AG08396 (cell line): ENCODE measurements at places on chromosomes 16 and 17.
A peak's percentile ranks its signal among the peaks of the same experiment; 100 is the strongest.

GRCh38 chr16:67284699-67285646 is 5.6 kb downstream of the PLEKHG4 start:
- peak; percentile 57 for DNase-seq

DNA sequence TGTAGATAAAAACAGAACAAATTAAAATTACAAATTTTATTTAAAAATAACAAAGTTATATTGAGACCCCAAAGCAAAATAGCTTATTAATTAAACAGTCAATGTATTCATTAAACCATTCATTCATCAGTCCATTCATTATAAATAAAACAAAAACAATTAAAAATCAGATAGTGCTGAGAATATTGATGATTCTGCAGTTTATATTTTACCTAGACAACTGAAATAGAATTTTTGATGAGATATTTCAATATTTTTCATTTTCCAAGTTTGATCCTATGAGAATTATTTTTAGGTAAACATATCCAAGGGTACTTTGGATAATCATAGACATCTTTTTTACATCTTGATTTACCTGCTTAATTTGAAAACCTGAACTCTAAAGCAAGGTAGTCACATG is 15.2 kb upstream of the NETO2 start:
- DNase-seq: no peak

DNA sequence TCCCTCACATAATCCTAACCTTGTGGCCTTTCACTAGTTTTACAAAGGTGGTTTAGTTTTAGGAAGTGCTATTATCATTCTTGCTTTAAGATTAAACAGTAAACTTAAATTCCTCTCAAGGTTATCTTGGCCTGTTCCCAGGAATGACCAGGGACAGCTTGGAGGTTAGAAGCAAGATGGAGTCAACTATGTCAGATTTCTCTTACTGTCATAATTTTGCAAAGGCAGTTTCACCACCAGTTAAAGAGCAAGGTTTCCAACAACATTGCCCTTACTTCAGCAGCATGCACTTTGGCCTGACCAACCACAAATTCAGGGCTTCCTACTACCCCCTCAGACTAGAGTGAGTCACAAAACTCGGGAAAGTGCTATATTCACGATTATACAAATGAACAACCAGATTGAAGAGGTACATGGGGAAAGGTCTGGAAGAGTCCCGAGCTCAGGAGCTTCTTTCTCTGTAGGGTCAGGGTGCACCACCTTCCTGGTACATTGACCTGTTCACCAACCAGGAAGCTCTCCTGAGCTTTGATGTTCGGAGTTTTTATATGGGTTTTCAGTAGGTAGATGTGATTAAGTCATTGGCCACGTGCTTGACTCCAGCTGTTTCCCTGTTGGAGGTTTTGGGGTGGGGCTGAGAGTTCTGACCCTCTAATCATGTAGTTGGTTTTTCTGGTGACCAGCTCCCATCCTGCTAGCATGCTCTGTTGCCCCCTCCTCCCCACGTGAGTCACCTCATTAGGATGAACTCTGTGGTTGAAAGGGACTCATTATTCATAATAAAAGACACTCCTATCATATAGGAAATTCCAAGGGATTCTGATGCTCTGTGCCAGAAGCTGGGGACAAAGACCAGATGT is 19.4 kb downstream of the RHOT1 start:
- peak; percentile 73 for DNase-seq

DNA sequence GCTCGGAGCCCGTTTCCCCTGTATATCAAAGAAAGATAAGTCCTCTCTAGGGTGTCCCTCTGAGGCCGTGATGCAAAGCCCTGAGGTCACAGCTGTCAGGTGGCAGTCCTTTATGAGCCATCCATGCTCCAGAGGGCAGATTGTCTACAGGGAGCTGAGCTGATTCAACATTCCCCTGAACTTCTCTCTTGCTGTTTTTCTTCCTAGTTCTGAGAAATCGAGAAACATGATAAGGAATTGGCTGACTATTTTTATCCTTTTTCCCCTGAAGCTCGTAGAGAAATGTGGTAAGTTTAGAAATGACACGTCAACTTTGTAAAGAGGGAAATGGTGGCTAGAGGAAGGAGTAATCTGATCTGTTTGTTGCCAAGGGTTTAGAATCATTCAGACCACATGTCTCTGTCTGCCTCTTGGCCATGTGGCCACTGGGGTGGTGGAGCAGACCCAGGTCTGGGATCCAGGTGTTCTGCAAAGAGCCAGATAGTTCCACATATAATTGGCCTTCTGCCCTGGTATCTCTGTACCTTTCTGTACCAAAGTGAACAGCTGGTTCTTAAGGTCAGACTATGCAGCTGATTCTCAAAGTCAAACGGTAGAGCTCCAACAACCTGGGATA is 3.5 kb downstream of the CTNS start:
- DNase-seq: no peak

- no peak for DNase-seq
Observed at GRCh38 chr17:38903404-38903803, 22.0 kb upstream of the LASP1NB start.

GRCh38 chr17:34306466-34306865 is 12.8 kb upstream of the CCL8 start:
- DNase-seq: peak; percentile 77

DNA sequence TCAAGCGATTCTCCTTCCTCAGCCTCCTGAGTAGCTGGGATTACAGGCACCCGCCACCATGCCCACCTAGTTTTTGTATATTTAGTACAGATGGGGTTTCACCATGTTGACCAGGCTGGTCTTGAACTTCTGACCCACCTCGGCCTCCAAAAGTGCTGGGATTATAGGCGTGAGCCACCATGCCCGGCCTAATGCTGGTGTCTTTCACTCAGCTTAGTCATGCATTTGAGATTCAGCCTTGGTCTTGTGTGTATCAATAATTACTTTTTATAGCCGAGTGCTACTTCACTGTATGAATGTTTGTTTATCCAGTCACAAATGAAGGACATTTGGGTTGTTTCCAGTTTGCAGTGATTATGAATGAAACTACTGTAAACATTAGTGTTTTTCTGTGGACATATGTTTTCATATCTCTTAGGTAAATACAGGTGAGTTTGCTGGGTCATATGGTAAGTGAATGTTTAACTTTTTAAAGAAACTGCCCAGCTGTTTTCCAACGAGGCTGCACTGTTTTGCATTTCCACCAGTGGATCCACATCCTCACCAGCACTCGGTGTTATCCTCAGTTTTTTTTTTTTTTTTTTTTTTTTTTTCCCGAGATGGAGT is 11.0 kb upstream of the PLCG2 start:
- no peak for DNase-seq

- no peak for DNase-seq
Observed at GRCh38 chr17:16215965-16216316, 607 bp upstream of the NCOR1 start.

DNA sequence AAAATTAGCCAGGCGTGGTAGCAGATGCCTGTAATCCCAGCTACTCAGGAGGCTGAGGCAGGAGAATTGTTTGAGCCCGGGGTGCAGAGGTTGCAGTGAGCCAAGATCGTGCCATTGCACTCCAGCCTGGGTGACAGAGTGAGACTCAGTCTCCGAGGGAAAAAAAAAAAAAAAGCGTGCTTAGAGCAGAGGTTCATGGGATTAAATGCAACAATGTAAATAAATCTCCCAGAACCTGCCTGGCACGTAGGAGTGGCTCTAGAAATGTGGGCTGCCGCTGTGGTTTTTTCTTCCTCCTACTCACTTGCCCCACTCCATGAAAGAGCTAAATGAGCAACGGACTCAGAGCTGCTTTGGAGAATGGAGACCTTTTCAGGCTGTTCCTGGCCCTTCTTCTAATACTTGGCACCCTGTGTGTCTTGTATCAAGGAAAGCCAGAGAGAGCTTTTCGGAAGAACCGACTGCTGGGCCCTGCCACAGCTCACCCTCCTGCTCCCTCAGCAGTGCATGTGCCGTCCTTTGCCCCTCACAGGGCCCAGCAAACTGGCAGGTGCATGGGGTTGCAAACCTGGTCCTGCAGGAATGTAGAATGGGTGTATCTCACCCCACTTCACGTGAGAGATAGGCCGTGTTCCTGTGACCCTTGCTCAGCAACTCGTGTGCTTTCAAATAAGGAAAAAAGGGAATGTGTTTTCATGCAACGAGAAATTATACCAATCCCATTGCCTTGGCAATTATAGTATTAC is 52.0 kb downstream of the LDHD start:
- no peak for DNase-seq

GRCh38 chr16:85246973-85247372 is 134.7 kb upstream of the CIBAR2 start:
- no peak for DNase-seq

DNA sequence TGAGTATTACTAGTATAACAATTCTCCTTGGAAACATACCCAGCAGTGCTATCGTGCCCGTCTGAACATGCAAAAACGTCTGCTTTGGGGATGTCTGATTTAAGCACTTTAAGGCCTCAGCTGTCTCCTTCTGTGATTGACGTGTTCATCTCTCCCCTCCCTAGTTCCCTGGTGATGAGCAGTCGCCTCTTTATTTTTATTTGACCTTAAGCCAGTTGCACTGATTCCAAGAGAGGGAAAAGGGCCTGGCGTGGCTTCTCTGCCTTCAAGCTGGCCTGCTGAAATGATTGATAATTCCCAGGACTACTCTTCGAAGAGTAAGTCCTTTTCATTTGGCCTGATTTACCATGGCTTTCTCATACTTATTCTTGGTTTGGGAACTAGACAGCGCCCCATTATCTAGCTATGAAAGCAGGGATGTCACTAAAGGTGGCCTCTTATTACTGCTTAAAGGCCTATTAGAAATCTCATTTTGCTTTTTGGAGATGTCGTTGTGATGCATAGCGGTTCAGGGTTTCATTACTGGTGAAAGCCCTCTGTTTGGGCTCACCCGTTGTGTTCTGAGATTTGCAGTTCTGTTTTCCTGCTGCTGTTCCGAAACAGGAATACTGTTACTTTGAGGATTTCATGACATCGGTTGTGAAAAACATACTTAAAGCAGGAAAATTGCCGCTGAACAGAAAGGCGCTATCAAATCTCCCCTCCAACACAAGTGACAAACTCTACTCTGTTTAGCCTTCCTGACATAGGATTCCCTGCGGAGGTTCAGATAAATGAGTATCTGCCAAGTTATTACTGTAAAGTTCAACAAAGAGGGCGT is 65.5 kb downstream of the IQCK start:
- no peak for DNase-seq

GRCh38 chr16:80231888-80232287 is 308.9 kb upstream of the DYNLRB2 start:
- peak; percentile 87 for DNase-seq

- no peak for DNase-seq
Observed at GRCh38 chr17:6187836-6188235, 117.7 kb downstream of the WSCD1 start.

- no peak for DNase-seq
Observed at GRCh38 chr17:348012-348411, 4.6 kb downstream of the RPH3AL start.

DNA sequence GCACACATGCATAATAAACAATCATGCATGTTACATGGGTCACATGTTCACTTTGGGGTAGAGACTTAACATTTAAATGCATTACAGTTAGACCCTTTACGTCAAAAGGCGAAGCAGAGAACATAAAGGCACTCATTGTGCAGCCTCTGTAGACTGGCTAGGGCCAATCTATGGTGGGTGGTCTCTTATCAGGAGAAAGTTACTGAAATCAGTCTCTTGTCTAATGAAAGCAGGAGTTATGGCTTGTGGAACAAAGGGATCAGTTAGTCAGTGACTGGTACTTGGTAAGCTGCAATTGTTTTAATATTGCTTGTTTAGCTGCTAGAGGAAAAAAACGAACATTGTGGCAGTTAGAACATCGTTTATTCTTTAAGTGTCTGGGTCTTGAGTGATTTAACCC is 1.4 kb upstream of the CNEP1R1 start:
- no peak for DNase-seq

DNA sequence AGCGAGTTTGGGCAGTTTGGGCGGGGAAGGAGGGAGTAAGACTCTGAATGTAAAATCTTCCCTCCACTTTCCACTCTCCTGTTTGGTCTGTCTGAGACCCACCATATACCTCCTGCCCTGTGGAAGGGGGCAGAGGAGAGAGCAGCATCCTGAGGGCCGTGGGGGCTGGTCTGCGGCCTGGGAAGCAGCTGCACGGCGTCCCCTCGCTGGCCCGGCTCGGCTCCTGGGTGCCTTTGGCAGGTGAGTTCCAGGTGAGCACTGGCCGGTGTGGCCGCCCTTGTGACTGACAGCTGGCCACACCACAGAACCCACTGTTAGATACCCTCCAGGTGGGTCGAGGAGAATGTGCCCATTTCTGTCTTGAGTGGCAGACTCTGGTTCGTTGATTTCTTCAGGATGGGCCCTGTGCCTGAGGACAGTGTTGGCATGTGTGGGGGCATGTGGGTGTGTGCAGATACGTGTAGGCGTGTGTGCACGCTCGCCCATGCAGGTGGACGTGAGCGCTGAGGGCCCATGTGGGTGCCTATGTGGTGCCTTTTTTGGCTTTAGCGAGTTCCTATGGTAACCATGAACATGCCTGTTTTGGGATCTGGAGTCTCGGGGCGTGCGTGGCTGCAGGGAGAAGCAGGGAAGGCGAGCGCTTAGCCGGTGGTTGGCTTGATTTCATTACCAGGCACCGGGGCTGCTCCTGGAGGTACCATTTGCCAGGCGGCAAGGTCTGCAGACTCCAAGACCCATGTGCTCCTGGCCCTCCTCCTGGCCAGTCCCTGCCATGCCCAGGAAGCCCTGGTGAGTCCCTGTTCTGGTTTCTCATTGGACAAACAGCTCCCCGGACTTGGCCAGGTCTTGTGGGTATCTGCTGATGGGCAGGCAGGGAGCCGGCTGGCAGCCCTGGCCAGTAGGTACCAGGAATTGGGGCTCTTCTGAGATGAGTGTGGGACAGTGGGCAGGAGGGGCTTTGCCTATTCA is 12.4 kb downstream of the RAP1GAP2 start:
- no peak for DNase-seq

- no peak for DNase-seq
Observed at GRCh38 chr17:31509095-31509804, 117.8 kb downstream of the RAB11FIP4 start.

DNA sequence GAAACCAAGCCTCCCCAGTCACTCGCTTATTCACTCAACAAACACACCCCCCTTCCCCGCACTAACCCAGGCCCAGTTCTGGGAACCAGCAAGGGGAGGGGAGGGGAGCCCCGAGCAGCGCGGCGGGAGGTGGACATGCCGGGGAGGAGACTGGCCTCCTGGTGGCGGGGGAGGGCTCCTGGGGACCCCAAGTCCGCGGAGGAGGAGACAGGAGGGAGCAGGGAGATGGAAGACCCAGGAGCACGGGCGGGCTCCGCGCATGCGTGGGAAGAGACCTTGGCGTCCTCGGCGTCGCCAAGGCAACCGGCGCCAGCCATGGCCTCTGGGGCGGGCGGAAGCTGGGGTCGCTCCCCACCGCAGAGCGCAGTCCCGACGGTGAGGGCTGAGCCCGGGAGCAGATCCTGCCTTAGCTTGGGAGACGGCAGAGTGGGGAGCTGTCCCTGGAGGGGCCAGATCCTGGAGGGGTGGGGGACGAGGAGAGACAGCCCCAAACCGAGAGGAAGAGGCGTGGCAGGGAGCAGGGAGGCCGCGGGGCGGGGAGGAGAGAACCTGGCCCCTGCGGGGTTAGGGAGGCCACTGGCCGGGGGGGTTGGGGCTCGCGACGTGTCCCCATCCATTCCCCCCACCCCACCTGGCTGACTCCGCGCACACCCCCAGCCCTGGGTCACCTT is at the start of gene PRR29:
Gene PRR29 (plus strand): TSS at position 302 of the 671 bp plus-strand sequence. CDS start 14 bp downstream, at position 316.
- peak; percentile 97 for DNase-seq
